ENCODE measurements at places on chromosomes 1 and 21.

- no peak for DNase-seq
Measured at GRCh38 chr21:45999581-46000181, 18.1 kb downstream of the COL6A1 start.

DNA sequence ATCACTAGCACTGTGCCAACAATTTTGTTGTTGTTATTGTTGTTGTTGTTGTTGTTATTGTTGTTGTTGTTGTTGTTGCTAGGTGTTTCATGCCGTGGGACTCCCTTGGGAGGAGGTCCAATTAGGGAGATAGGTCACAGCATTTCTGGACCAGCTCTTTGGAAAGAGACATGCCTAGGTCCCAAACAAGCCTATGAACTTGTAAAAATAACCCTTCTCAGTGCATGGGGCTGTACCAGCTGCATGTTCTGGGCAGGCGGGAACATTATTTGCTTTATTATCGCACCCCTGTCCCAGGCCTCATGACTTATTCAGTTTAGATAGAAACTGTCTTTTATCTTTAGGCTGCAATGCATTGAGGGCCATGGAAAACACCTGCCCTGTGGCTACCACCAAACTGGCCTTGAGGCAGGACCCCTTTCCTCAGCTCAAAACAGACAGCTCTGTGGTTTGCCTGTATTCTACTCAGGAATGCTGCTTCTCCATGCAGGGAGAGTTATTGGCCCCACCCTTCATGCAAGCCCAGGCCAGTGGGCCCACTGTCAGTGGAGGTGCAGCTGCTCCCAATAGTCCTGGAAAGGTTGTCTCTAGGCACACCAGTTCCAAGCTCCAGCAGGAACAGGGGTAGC is 386.5 kb upstream of the BRINP3 start:
- DNase-seq: no peak

- DNase-seq: no peak
Measured at GRCh38 chr1:232477728-232478127, 152.2 kb downstream of the SIPA1L2 start.

- DNase-seq: no peak
Measured at GRCh38 chr1:87478231-87478630, 149.6 kb downstream of the LMO4 start.

DNA sequence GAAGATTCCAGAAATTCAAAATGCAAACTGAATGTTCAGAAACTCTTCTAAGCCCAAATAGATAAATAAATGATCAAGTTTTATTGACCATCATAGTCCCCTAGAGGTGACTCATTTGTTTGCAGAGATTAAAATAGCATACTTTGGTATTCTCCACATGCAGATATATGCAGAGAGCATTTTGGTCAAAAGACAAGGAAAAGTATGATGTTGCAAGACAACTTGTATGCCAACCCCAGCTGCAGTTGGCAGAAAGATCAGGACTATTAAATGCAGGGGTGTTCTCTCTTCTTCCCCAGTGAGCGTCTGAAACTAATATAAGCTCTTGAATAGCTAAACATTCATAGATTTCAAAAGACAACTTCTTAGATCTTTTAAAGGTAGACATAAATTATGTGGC is 404.9 kb downstream of the LTN1 start:
- DNase-seq: no peak

- peak; percentile 48 for DNase-seq
Measured at GRCh38 chr21:45138199-45139002, 64.0 kb downstream of the ADARB1 start.

- no peak for DNase-seq
Measured at GRCh38 chr21:38544661-38545060, 46.4 kb upstream of the ERG start.

DNA sequence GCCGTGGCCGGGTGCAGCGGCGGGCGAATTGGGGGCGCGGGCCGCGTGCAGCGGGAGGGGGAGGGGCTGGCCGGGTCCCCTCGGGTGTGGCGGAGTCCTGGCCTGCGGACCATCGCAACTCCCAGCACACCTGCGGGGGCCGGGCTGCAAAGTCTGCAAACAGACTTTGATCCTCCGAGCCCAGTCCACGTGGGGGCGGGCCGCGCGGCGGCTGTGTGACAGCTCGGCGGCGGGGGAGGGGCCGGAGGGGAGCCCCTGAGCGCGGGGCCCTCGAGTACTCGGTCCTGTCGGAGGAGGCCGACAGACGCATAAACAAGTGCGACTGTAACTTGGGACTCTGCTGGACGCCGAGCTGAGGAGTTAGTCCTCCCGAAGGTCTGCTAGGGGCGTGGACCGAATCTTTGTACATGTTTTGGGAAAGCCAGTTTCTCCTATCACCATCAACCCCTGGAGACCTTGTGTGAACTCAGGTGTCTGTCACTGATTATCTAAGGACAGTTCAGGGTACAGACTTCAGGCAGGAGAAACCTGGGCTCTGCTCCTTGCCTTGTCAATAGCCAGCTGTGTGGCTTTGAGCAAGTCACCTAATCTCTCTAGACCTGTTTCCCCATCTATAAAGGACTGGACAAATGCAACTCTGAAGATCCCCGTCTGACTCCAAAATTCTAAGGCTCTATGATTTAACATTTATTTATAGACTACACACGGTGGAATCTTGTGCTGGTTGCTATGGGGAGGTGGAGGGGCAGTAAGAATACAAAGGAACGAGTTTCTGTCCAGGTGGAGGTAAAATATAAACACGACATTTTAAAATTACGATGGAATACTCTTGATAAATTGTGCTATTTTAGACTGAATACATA is 710 bp upstream of the SLC30A1 start:
- peak; percentile 38 for DNase-seq

DNA sequence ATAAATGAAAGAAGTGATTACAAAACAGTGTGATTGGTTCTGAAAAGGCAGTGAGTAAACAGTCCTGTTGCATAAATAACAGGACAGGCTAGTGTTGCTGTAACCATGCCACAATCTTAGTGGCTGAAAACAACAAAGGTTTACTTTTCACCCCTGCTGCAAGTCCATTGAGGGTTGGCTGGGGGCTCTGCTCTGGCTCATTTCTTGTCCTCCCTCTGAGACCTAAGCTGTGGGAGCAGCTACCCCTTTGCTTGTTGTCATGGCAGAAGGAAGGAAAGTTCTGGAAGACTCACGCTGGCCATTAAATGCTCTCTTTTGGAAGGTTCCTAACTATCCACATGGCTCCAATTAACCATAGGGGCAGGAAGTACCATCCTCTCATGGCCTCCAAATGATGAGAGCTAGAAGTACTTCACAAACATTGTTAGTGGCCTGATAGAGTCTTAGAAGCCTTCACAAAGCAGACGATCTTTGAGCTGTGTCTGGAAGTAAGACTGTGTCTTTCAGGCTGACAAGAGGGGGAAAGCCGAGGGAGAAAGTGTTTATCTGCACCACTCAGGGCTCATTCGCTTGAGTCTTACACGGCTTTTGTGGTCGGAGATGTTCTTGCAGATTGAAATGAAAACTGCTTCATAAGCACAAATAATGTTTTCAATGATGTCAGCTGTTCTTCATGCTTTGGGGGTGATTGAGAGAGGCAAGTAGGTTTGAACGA is 11.9 kb downstream of the RCSD1 start:
- no peak for DNase-seq

GRCh38 chr1:231940701-231941100 is 314.1 kb downstream of the DISC1 start:
- peak; percentile 35 for DNase-seq

DNA sequence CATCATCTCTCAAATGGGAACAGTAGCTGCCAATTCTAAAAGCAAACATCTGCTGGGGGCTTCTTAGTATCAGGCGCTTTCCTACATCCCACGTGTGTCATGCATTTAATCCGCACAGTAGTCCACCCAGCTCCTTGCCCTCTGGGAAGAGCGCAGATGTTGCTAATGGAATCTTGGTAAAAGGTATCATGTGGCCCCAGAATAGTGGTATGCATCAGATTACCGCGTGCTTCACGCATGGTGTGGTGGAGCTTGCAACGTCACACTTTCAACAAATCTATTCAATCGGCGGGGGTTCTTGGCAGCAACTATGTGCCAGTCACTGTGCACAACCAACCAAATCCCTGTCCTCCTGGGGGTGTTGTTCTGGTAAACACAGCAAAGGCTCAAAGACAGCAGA is 141.0 kb downstream of the HIVEP3 start:
- DNase-seq: no peak

DNA sequence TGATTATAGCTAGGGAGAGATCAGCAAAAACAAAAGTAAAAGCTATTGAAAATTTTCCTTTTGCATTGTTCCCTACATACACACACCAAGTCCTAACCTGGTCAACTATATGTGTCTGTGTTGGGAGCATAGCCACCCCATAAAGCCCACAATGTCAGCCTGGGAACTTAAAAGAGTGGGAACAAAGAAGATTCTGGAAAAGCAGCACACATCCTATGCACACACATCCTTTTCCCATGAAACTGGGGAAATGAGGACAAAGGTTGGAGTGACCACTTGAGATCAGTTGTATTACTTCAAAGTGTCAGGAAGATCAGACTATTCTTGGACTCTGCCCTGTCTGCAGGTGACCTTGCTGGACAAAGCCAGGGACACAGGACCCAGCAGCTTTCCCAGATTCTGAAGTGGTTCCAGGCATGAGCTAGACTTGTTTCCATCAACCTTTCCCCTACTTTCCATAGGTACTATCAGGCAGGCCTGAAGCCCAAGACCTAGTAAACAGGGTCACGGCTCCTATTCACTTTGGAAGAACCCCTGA is 15.9 kb downstream of the TXNIP start:
- no peak for DNase-seq

DNA sequence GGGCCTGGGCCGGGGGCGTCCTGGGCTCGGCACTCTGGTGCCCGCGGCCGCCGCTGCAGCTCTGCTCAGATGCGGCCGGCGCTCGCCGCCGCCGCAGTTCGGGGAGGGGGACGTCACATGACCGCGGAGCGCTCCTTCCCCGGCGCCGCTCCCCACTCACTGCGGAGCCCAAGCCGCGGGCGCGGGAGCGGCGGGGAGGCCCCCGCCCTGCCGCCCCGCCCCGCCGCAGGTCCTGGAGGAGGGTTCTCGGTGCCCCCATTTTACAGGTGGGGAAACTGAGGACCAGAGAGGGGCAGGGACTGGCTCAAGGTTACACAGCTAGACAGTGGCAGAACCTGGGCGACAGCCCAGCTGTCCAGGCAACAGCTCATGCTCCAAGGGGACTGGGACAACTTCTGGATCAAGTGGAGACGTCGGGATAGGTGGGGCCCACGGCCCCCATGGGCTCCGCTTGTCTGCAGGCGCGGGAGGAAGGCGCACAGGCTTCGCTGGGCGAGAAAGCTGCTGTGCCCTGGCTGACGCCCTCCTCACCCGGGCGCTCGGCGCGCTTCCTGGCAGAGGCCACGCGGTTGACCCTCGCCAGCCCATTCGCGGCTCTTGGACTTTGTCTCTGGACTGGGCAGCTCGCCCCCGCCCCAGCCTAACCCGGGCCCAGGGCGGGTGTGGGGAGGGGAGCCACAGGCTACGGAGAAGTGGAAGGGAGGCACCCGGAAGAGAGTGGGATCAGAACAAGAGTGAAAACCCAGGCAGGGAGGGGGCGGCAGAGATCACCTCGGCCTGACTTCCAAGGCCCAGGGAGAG is at the start of gene RAP1GAP:
Gene RAP1GAP (minus strand): TSS at position 100 of the 801 bp plus-strand sequence. CDS start 49,325 bp downstream, outside the sequence.
- no peak for DNase-seq

- no peak for DNase-seq
Measured at GRCh38 chr1:85884372-85885035, 176.3 kb upstream of the ZNHIT6 start.

DNA sequence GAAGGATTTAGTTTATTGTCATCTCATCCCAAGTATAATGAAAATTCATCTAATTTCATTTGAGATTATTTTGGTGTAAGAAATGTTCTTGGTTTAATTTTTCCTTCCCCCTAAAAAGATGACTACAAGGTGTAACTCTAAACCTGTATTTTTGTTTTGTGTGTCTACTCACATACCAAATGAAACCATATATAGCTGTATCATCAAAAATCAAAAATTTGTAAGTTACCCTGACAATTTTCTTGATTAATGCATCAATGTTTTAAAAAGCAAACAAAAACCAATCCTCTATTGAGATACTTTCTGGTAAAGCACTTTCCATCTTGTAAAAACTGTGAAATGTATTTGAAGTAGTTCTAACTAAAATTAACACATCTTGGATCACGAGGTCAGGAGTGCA is 30.8 kb downstream of the FH start:
- no peak for DNase-seq

DNA sequence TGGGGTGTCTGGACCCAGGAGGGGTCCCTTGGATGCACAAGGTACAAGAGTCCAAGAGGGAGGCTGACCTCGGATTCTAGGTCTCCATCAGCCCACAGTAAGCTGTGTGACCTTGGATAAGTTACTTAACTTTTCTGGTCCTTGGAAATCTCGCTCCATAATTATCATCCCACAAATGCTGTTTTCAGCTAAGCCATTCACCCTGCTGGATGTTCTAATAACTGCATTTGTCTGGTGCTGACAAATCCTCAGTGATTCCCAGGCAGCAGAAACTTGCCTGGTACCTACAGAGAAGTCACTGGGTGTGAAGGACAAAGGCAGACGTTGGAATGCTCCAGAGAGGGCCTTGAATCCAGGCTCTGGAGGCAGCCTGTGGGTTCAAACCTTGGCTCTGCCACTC is 89.7 kb downstream of the IGSF21 start:
- DNase-seq: no peak

DNA sequence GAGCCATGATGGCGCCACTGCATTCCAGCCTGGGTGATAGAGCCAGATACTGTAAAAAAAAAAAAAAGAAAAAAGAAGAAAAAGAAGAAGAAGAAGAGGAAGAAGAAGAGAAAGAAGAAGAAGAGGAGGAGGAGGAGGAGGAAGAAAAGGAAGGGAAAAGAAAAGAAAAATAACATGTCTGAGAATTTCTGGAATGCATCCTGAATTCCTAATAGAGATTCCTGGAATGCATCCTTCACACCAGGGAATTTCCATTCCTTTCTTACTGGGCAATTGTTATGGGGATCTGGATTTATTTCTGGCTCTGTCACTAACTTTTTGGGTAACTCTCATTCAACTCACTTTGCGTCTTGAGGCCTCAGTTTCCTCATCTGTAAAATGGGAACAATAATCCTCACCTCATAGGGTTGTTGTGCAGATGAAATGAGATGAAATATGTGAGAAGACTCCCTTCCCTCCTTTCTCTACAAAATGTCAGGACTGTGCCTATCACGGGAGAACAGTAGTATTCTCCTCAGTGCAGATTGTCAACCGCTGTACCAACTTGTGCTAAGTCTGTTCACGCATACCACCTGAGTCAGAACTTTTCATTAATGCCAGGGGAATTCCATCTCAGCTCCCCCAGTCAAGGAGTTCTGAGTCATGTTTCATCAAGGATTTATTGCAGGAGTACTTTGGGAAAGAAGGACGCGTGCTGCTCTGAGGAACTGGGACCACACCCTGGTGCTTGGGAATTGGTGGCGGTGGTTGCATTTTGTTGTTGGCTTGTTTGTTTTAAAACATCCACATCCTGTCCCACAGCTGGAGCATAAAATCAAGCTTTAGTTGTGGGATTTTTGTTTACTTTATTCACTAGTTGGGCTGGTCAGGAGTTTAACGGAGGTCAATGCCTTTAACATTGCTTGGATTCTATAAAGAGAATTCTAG is 42.4 kb upstream of the ROR1 start:
- no peak for DNase-seq

- DNase-seq: no peak
Measured at GRCh38 chr1:41749991-41750745, 168.6 kb downstream of the HIVEP3 start.

DNA sequence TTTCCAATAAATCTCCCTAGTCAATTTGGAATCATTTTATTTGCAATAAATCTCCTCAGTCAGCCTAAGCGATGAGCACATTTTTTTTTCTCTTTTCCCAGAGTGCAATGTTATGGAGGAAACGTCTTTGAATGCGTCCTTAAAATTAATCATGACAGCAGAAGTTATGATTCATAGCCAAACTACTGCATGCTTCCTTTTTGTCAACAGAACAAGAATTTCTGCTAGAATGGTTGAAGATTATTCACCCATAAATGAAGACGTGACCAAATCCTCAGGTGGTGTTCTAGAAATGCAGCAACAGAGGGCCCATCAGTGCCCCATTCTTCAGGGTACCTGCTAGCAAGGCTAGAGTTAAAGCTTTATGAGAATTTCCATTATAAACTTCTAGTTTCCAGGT is 407.9 kb upstream of the PKN2 start:
- DNase-seq: no peak
